Suprapubic skin (tissue), 4 donors: ENCODE measurements at places on chromosomes 1 and 21.

- no peak overlapping the region for H3K27ac ChIP-seq
- H3K4me3 ChIP-seq = no peak overlapping the region
- peaks cover 79% of the 10 kb centered on the region for H3K36me3 ChIP-seq
- DNase-seq = no peak
- peaks cover 9% of the 10 kb centered on the region for H3K4me1 ChIP-seq
- no peaks in the 10 kb centered on the region for H3K27me3 ChIP-seq
Measured at GRCh38 chr21:36048357-36048756, 12.0 kb downstream of the SETD4 start.

DNA sequence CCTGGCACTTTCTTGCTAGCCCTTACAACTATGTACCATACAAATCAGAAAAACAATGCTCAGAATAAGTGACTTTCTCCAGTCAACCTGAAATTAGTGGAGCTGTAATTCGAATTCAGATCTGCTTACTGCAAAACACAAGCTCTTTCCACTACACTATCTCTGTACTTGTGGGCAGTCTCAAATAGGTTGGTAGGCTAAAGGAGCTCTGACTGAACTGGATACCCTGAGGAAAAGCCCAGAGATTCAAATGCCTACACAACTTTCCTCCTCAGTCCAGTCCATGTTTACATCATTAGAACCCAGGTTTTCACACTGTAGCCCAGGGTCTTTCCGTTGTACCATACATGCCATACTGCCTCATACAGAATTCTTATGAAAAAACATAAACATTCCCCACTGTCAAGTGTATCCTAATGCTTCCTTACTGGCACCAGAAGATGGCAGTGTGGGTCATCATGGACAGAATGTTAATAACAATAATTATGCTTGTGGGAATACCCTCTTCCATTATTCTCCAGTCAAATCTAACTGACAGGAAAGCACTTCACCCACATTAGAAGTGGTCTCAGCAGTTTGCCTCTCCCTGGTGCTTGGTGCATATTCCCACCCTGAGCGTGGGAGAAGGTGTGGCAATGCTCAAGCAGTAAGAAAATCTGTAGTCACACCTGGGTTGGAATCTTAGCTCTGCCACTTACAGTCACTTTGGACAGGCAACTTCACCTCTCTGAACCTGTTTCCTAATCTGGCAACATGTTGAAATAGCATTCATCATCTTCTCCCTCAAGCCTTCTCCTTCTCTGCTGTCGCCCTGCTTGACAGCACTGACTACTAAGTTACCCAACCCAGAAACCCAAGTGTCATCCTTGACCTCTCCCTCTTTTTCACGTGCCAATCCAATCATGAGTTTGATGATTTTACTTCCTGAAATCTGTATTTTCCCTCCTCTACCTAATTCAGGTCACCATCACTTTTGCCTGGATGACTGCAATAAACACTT, 14.4 kb upstream of the ZFYVE9 start:
- no peaks in the 10 kb centered on the region for H3K36me3 ChIP-seq
- no peak overlapping the region for H3K27ac ChIP-seq
- no peak overlapping the region for H3K4me3 ChIP-seq
- no peaks in the 10 kb centered on the region for H3K27me3 ChIP-seq
- no peaks in the 10 kb centered on the region for H3K4me1 ChIP-seq

DNA sequence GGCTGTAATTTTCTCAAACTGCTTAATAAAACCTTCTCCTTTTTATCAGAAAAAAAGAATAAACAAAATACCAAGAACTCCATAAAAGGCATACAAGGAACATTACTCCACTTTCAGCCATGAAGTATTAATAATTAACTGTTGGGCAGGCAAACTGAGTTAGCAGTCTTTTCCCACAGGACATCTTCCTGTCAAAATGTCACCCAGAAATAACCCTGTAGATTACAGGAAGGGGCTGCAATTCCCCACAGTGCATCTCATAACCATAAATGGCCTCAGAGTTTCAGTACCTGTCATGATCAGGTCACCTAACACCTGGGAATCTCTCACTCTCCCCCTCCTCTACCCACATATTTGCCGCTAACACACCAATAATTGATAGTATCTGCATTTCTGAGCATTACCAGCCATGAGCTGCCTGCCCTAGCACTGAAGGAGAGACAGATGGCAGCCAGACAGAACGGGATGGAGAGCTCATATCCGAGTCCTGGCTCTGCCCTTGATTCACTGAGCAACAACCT, 475.0 kb downstream of the SMYD3 start:
- H3K4me1 ChIP-seq = peaks cover 11% of the 10 kb centered on the region
- no peaks in the 10 kb centered on the region for H3K27me3 ChIP-seq
- H3K4me3 ChIP-seq = no peak overlapping the region
- H3K27ac ChIP-seq = no peak overlapping the region

- no peak for DNase-seq
- H3K27ac ChIP-seq = peak overlapping the region; percentile 91
- peak overlapping the region; percentile 89 for H3K4me3 ChIP-seq
- peaks cover 91% of the 10 kb centered on the region for H3K4me1 ChIP-seq
Measured at GRCh38 chr1:23558872-23559135, 497 bp downstream of the ID3 start.

GRCh38 chr1:32380057-32380456, 14.2 kb downstream of the BSDC1 start:
- H3K36me3 ChIP-seq = peaks cover 100% of the 10 kb centered on the region
- no peaks in the 10 kb centered on the region for H3K27me3 ChIP-seq
- DNase-seq = no peak
- no peak overlapping the region for H3K4me3 ChIP-seq

DNA sequence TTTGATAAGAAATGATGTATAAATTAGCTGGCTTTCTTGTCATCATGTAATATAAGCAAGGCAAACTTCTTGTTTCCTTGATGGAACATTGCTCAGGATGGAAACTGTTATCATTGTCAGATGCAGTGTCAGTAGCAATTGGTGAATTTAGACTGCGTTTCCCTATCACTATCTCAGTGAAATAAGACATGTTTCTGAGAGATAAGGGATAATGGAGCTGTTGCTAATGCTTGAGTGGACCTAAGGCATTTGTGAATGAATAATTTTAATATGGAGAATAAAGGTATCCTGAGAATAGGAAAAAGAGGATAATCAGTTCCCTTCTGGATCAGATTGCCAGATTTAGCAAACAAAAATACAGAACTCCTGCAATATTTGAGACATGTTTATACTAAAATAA, 160.9 kb downstream of the HLX start:
- DNase-seq = no peak
- no peaks in the 10 kb centered on the region for H3K4me1 ChIP-seq
- no peaks in the 10 kb centered on the region for H3K36me3 ChIP-seq
- H3K27ac ChIP-seq = no peak overlapping the region
- H3K4me3 ChIP-seq = no peak overlapping the region
- no peaks in the 10 kb centered on the region for H3K27me3 ChIP-seq

DNA sequence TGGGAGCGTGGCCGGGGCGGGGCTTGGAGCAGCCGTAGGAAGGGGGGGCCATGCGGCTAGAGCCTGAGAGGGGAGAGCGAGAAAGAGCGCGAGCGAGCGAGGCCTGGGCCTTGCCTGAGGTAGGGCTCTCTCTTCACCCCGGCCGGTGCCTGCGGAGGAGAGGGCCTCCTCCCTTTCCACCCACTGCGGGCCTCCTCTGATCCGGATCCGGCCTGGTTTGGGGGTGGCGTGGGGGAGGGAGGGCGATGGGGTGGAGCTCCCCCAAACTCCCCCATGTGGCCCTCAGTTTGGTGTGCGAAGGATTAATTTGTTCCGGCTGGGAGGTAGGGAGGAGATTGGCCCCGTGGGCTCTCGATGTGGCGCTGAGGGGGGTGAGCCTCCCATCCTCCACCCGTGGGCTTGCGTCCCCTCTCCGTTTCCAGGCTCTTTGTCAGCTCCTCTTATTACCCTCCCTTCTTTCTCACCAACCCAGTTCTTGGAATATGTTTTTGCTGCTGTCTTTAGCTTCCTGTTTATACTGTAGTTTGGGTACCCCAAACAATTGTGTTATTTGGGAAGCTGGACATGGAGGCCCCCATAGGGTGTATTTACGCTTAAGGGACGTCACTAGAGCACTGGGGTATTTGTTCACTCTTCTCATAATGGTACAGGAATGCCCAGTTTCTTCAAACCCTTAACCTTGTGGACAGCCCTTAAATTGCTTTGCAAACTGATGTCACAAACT, 685 bp downstream of the UBAP2L start:
- H3K27me3 ChIP-seq = no peaks in the 10 kb centered on the region
- peaks cover 64% of the 10 kb centered on the region for H3K4me1 ChIP-seq
- H3K27ac ChIP-seq = peak overlapping the region; percentile 98
- peaks cover 22% of the 10 kb centered on the region for H3K36me3 ChIP-seq
- peak overlapping the region; percentile 68 for H3K4me3 ChIP-seq
- peak; percentile 86 for DNase-seq

- peaks cover 51% of the 10 kb centered on the region for H3K4me1 ChIP-seq
- DNase-seq = peak; percentile 75
- H3K36me3 ChIP-seq = no peaks in the 10 kb centered on the region
Measured at GRCh38 chr1:210232511-210233215, at the start of gene SERTAD4. TSS of gene SERTAD4 (plus strand) at chr1:210232796. CDS start at chr1:210237961, 5,165 bp downstream.

- H3K27ac ChIP-seq = no peak overlapping the region
- no peak overlapping the region for H3K4me3 ChIP-seq
- no peaks in the 10 kb centered on the region for H3K4me1 ChIP-seq
- DNase-seq = no peak
- H3K36me3 ChIP-seq = no peaks in the 10 kb centered on the region
- H3K27me3 ChIP-seq = no peaks in the 10 kb centered on the region
Measured at GRCh38 chr21:14842601-14843000, 222.2 kb downstream of the NRIP1 start.

- peak; percentile 90 for DNase-seq
- peak overlapping the region; percentile 82 for H3K27ac ChIP-seq
- H3K4me1 ChIP-seq = peaks cover 27% of the 10 kb centered on the region
Measured at GRCh38 chr1:59814180-59814900, 409 bp upstream of the HOOK1 start.

DNA sequence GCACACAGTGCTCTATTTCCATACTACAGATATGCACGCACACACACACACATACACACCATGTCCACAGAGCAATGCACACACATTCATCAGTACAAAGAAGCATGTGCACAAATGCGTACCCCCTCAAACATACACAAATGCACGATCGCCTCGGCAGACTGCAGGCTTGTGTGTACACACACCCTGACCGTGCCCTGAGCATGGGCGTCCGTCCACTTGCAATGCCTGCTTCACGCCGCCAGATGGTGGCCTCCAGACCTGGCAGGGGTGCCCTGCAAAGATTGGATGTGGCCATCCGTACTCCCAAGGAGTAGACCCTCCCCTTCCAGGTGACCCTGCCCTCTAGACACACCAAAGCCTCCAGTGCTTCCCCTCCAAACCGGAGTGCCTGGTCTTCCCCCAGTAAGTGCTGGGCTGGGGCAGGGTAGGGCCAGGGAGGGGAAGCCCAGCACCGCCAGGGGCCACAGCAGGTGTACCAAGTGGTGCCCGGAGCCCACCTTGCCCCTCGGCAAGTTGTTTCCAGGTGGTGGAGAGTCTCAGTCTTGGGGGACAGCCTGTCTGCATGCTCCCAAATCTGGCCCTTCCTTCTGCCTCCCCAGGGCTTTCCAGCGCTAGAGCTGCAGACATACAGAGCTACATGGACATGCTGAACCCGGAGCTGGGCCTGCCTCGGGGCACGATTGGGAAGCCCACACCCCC, 20.6 kb downstream of the ESPN start:
- H3K27me3 ChIP-seq = peaks cover 79% of the 10 kb centered on the region
- H3K27ac ChIP-seq = no peak overlapping the region
- H3K36me3 ChIP-seq = no peaks in the 10 kb centered on the region

- DNase-seq = no peak
- peaks cover 48% of the 10 kb centered on the region for H3K4me1 ChIP-seq
- peaks cover 32% of the 10 kb centered on the region for H3K27me3 ChIP-seq
- H3K36me3 ChIP-seq = no peaks in the 10 kb centered on the region
- no peak overlapping the region for H3K4me3 ChIP-seq
Measured at GRCh38 chr1:2539312-2539907, 9.3 kb upstream of the HES5 start.

- H3K4me3 ChIP-seq = no peak overlapping the region
- no peaks in the 10 kb centered on the region for H3K4me1 ChIP-seq
- no peaks in the 10 kb centered on the region for H3K27me3 ChIP-seq
- H3K27ac ChIP-seq = no peak overlapping the region
- no peak for DNase-seq
Measured at GRCh38 chr1:204645666-204646065, 39.9 kb downstream of the LRRN2 start.

DNA sequence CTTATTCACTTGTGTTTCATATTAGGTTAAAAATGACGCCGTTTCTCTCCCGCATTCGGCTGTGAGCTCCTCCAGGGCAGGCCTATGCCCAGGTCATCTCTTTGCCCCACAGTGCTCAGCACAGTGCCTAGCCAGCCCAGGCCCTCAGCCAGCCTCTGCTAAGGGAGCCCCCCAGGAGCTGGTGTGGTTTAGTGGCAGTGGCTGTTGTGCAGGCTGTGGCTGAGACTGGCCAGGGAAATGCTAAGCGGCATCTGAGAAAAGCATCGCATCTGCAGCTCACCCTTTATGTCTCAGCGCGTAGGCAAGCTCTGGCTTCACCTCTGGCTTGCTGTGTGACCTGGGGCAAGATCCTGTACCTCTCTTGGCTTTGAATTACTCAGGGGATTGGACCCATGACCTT, 275.1 kb downstream of the TRABD2B start:
- DNase-seq = no peak
- H3K36me3 ChIP-seq = no peaks in the 10 kb centered on the region
- H3K4me3 ChIP-seq = no peak overlapping the region
- H3K4me1 ChIP-seq = peaks cover 21% of the 10 kb centered on the region
- peaks cover 56% of the 10 kb centered on the region for H3K27me3 ChIP-seq

- no peaks in the 10 kb centered on the region for H3K36me3 ChIP-seq
- H3K4me3 ChIP-seq = no peak overlapping the region
- no peak overlapping the region for H3K27ac ChIP-seq
Measured at GRCh38 chr1:30514137-30514654, 209.2 kb downstream of the MATN1 start.

DNA sequence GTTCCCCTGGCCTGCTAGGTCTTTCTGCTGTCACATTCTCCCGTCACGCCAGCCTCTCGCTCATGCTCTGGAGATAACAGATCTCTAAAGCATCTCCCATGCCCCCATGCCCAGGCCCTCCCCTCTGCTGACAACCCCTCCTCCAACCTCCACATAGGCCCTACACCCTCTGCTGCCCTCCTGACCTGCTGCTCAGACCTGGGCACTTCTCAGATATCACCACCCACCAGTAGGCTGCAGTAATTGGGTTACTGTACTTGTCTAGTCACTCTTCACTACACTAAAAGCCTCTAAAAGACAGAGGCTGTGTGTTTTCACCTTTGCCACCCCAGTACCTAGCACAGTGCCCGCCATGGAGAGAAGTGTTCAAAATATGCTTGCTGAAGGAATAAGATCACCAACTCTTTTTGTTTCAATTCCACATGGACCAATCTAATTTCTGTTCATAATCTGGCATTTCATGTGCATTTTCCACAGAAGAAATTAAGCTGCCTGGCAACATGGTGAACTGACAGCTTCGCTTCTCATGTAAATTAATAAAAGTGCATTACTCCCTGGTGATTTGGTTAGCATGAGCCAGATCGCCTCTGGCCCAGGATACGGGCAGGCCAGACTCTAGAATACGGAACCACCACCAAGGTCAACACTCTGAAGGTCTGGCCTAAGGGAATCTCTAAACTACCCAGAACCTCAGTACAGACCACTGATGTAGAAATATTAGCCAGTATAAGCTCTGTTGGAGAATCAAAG, 20.7 kb downstream of the LBR start:
- no peak overlapping the region for H3K27ac ChIP-seq
- H3K27me3 ChIP-seq = no peaks in the 10 kb centered on the region
- peaks cover 67% of the 10 kb centered on the region for H3K36me3 ChIP-seq
- H3K4me1 ChIP-seq = no peaks in the 10 kb centered on the region

- DNase-seq = no peak
- no peak overlapping the region for H3K27ac ChIP-seq
- no peaks in the 10 kb centered on the region for H3K36me3 ChIP-seq
- no peaks in the 10 kb centered on the region for H3K4me1 ChIP-seq
- no peak overlapping the region for H3K4me3 ChIP-seq
Measured at GRCh38 chr1:241007668-241008067, 349.3 kb downstream of the RGS7 start.
